Stimulated activated CD8-positive, alpha-beta memory T cell treated with anti-CD3 and anti-CD28 coated beads, Interleukin-12 subunit alpha, Interleukin-12 subunit beta, amount 100 ng/mL, for 4 hours (primary cell): ENCODE measurements at places on chromosomes 2 and 18.

DNA sequence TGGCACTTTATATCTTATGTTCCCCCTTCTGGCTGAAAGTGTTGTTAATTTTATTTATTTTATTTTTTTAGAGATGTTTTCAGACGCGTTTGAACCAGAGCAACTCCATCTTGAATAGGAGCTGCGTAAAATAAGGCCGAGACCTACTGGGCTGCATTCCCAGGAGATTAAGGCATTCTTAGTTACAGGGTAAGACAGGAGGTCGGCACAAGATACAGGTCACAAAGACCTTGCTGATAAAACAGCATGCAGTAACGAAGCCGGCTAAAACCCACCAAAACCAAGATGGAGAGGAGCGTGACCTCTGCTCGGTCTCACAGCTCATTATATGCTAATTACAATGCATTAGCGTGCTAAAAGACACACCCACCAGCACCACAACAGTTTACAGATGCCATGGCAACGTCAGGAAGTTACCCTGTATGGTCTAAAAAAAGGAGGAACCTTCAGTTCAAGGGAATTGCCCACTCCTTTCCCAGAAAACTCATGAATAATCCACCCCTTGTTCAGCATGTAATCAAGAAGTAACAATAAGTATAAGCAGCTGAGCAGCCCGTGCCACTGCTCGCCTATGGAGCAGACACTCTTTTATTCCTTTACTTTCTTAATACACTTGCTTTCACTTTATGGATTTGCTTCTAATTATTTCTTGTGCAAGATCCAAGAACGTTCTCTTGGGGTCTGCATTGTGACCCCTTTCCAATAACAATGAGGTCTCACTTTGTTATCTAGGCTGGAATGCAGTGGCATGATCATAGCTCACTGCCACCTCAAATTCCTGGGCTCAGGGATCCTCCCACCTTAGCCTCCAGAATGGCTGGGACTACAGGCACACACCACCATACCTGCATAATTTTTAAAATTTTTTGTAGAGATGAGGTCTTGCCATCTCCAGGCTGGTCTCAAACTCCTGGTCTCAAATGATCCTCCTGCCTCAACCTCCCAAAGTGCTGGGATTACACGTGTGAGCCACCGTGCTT is 55.9 kb downstream of the CACNB4 start:
- no peak for DNase-seq

DNA sequence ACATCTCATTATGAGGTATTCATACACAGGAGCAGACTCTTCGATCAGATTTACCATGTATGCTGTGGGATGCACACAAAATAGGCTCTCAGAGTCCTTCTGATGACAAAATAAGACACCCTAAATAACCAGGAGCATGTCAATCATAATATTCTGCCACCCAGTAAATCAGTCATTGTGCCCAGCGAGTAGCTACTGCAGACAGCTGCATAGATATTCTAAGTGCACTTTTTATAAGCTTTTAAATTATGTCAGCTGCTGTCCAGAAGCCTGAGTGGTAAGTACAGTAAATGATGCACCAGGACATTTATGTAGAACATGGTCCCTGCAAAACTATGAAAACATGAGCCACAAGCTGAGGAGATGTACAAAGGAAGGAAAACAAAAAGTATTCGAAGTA is 102.9 kb downstream of the CCDC141 start:
- no peak for DNase-seq

GRCh38 chr2:231935207-231935524 is 9.0 kb upstream of the NPPC start:
- DNase-seq = no peak

DNA sequence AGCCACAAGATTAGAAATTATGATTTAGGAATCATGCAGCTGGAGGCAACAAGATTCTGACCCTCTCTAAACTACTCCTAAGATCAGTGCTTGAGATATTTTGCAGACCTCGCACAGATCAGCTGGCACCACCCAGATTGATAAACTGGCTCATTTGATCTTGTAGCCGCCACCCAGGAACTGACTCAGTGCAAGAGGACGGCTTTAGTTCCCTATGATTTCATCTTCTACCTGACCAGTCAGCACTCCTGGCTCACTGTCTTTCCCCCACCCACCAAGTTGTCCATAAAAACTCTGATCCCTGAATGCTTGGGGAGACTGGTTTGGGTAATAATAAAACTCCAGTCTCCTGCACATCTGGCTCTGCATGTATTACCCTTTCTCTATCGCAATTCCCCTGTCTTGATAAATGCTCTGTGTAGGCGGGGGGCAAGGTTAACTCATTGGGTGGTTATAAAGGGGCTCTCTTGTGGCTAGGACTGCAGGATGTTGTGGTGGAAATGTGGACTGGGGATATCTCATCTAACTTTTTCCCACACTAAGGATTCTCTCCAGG is 96.1 kb downstream of the ARL6IP6 start:
- DNase-seq = no peak

DNA sequence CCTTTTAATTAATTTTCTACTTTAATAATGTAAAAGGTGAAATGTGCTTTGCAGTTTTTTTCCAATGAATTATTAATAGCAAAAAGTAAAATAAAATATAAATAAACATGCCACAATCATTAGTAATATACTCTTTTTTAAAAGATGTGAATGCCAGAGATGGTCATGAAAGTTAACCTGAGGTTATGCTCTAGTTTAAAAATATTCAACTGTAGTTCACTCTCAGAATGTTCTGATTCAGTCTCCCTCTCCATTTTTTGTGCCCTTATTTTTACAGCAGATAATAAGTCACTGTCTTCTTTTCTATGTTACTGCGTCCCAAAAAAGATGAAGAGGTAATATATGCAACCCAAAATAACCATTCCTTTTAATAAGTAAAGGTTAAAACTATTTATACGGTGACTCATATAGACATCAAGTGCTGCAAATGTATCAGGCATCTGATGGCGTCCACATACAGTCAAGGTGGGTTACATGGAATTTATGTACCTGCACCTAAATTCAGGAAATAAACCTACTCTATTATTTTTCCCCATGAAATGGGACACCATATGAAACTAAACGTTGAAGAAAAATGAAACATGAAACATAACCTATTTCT is 153.6 kb upstream of the ZNF804A start:
- DNase-seq = no peak

GRCh38 chr2:174914853-174915760 is 90.1 kb downstream of the CHN1 start:
- no peak for DNase-seq

- DNase-seq = no peak
Observed at GRCh38 chr18:57803103-57803969, at the start of gene ATP8B1. Gene ATP8B1, minus strand, starts transcription at chr18:57803315. Its CDS starts 71,508 bp downstream, at chr18:57731807.
